ENCODE measurements at places on chromosomes 4 and X. TPM values are rescaled to one million over a fixed set of nuclear protein-coding genes. Genes with fewer than 3 reads are reported as not detected.

The JCHAIN gene
- 13.2 TPM for total RNA-seq

The PITX2 gene
- total RNA-seq: not detected

DNA sequence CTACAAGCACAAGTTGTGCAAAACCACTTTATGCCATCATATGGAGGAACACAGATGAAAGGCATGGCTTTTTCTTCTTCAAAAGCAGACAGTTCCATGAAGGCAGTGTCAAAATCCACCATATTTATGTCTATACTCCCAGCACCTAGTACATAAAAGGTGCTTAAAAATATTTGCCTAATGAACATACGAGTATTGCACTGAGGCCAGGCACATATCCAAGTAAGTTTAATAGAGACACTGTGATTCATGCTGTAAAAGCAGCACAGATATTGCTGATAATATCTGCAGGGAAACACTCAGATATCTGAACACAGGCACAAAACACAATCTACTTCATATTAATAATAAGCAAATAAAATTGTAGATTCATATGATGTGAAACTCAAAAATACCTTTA, 48.1 kb upstream of the CXCL8 start:
- H3K36me3 ChIP-seq: no peaks in the 10 kb centered on the region
- no peak for DNase-seq
- H3K4me1 ChIP-seq: no peaks in the 10 kb centered on the region
- H3K27me3 ChIP-seq: no peaks in the 10 kb centered on the region

DNA sequence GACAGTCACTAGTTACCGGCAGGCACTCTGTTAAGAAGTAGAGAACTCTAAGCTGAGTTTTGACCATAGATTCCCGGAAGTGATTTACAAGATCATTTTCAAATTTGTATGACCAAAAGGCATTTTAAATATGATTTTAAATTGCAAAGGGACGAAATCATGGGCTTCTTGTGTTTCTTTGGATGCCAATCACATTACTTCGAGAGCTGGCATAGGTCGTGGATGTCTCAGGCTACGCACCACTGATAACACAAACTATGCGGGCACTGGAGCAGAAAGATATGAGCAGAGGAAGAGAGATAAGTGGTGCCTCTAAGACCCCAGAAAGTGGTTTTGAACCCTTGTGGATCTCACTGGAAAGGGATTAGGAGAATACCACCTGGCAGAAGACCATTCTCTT, 294.2 kb upstream of the FTHL17 start:
- H3K27ac ChIP-seq: no peak overlapping the region
- H3K4me1 ChIP-seq: no peaks in the 10 kb centered on the region
- H3K36me3 ChIP-seq: no peaks in the 10 kb centered on the region

DNA sequence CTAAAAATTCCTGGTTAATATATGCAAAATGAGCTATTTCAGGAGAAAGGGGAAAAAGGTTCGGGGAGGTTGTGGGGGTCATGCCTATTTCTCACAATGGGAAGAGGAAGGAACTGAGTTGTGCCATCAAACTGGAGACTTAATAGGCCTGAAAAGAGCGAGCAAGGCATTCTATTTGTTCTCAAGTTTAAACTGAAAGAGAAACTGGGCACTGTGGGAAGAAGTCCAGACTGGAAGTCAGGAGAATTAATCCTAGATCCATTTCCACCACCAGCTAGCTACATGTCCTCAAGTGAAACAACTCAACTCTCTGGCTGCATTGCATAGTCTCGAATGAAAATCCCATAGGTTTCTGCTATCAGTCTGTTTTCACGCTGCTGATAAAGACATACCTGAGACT, 50.6 kb downstream of the PPARGC1A start:
- no peaks in the 10 kb centered on the region for H3K27me3 ChIP-seq
- DNase-seq: no peak
